Activated naive CD8-positive, alpha-beta T cell treated with anti-CD3 and anti-CD28 coated beads, Interleukin-2, amount 50 U/mL, for 16 hours (primary cell): ENCODE measurements at places on chromosomes 7 and 10.

DNA sequence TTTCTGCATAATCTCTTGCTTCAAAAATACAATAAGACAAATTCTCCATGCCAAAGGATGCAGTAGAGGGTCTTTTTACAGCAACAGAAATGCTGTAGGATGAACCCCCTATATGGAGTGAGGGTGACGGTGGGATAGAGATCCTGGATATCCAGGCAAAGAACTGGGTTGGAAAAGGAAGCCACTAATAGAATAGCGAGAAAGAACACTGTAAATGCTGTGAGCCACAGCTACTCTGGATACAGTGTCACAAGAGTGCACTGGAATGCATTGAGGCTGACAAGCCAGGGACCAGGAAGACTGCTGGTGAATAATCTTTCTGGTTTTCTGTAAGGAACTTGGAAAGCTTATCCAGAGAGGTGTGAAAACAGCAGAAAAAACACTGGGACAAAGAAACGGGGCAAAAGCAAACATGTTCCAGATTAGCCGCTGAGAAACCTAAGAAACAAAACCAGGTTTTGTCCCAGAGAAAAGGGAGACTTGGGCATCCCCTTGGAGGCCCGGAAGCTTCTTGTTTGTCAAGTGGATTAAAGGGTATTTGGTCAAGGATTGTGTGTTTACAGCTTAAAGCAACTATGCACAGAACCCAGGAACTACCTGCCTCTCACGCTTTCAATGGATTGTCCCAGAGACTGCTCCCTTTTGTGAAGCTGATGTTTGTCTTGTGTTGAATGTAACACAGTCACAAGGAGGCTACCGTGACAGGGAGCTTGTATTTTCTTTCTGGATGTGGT, 6.2 kb upstream of the MSMB start:
- DNase-seq = no peak

DNA sequence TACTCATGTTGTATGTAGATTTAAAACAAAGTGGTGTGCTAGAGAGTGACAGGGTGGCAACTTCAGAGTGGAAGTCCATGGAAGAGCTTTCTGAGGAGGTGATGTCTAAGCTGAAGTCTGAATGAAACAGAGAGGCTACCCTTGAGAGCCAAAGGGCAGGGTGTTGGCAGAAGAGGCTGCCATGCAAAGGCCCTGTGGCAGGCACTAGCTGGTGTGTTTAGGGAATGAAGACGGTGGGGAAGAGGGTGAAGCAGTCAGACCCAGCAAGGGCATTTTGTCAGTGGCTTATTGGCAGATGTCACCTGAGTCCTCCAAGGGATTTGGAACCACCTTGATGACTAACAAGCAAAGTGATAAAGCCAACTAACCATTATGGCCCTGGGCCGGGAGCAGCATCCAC, 3.7 kb upstream of the CAMK2B start:
- no peak for DNase-seq

DNA sequence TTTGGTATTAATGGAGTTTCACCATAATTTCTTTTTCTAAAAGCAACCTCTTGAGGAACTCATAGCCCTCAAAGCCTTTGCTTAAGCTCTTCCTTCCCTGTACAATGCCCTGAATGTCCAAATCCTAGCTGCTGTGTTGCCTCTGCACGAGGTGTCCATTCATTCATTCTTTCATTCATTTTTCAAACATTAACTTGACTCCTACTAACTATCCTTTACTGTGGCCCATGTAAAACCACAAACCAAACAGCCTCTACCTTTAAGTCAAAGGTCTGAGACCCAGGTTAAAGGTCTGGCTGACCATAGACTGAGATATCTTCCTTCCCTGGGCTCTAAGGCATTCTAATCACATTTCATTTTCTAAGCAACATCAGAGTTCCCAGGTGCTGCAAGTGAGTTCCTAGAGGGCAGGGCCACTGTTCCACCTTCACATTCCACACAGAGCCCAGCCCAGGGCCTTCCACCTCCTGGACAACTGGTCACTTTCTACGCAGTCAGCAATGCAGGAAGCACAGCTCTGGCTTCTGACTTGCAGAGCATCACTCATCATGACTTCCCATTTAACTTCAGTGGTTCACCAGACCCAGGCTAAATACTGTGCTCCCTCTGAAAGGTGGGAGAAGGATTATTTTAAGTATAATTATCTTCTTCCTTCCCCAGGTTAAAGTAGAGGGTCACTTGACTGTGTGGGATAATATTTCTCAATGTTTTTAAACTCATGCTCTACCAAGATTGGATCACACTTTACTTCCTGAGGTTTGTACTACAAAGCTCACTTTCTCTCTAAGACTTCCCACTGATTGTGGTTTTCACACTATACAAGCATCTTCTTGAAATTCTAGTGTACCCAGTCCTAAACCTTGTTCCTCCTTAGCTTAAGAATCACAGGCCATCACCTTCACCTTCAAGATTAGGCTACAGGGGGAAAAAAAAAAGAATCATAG, 19.1 kb downstream of the ATXN7L1 start:
- DNase-seq = no peak

DNA sequence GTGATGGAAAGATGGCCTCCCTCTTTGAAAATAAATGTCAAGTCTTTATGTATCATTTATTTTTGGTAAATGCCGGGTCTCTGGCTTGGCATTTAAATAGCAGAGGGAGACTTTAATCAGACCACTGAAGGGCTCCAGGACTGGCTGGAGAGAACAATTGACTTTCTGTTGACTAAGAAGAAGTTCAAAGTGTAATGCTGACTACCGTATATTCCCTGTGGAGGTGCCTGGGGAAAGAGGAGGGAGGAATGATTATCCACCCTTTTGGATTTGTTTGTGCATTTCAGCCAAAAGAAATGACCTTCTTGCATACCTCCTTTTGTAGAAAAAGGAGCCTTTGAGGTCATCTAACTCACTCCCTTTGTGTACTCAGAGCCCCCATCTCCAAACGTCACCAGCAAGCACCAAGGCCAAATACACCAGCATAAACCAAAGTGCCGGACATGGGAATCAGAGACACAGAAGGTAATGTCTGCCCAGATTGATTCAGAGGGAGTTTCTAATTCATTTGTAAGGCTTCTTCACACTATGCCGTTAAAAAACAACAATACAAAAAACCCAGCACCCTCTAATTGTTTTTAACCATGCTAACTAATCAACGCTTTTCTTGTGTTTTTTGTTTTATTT, 75.2 kb downstream of the PRLHR start:
- DNase-seq = no peak

- DNase-seq = no peak
Measured at GRCh38 chr7:107799647-107800264, 3.3 kb downstream of the SLC26A3 start.

DNA sequence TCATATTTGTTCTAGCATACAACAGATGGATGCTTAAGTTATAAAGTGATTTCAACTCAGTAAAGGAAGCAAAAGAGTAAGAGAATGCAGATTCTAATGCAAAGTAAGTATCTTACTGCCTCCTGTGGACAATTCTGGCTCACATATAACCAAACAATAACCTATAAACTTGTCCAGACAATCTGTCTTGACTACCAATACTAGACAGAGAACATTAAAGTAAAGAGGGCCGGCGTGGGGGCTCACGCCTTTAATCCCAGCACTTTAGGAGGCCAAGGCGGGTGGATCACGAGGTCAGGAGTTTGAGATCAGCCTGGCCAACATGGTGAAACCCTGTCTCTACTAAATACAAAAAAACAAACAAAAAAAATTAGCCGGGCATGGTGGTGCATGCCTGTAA, 329.3 kb downstream of the CACNA2D1 start:
- DNase-seq = no peak

- no peak for DNase-seq
Measured at GRCh38 chr10:49527061-49527460, 11.9 kb downstream of the ERCC6 start.

DNA sequence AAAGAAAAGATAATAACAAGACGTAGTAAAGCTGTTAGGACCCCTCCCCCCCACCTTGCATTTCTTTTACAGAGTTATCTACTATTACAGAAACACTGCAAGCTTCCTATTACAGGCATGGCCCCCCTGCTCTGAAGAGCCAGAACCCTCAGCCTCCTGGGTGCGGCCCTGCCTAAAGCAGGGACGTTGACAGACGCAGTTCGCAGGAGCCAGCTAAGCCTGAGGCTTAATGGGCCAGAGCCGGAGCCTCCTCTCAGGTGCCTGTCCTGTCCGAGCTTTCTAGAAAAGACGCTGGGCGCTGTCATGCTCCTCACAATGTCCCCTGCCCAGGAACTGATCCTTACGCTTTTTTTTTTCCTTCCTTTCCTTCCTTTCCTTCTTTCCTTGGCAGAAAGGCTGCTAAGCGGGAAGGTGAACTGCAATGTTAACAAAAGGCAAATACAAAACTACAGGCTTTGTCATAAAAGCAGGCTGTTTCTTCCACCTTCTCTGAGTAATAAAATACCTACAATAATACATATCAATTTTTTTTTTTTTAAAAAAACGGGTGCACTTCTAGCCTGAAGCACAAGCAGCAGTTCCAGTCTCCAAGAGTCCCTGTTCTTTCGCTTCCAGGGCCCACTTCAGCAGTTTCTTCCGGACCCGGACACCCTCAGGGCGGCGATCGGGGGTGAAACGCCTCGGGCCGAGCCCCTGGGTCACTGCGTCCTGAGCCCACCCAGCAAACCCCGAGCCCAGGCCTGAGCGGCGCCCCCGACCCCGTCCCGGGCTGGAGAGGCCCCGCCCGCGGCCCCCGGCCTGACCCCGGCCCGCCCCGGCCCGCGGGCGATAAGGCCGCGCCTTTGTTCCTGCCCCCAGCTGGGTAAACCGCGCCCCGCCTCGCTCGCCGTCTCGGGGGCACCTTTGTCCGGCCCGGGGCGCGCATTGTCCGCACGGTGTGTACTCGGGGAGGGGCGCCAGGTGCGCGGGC, 11.2 kb downstream of the MNX1 start:
- no peak for DNase-seq

- DNase-seq = no peak
Measured at GRCh38 chr10:16481052-16481728, 40.5 kb downstream of the C1QL3 start.

GRCh38 chr10:59877191-59877671, 29.1 kb downstream of the CCDC6 start:
- no peak for DNase-seq

GRCh38 chr7:101240226-101241014, 2.8 kb upstream of the CLDN15 start:
- no peak for DNase-seq

DNA sequence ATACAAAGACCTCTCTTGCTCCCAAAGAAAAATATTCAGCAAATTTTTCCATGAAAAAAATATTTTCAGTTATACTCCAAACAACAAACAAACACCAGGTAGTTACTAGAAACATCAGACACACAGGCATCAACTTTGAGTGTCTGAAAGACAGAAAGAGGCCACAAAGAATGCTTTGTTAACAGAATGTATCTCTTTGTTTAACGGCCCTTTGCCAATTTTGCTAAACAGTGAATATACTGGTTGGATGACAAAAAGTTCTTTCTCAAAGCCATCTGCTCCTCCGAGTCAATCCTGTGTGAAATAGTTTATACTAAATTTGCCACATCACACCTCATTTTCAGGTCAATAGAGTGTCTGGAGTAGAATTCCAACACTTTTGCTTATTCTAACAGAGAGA, 216.7 kb upstream of the PHF14 start:
- no peak for DNase-seq

DNA sequence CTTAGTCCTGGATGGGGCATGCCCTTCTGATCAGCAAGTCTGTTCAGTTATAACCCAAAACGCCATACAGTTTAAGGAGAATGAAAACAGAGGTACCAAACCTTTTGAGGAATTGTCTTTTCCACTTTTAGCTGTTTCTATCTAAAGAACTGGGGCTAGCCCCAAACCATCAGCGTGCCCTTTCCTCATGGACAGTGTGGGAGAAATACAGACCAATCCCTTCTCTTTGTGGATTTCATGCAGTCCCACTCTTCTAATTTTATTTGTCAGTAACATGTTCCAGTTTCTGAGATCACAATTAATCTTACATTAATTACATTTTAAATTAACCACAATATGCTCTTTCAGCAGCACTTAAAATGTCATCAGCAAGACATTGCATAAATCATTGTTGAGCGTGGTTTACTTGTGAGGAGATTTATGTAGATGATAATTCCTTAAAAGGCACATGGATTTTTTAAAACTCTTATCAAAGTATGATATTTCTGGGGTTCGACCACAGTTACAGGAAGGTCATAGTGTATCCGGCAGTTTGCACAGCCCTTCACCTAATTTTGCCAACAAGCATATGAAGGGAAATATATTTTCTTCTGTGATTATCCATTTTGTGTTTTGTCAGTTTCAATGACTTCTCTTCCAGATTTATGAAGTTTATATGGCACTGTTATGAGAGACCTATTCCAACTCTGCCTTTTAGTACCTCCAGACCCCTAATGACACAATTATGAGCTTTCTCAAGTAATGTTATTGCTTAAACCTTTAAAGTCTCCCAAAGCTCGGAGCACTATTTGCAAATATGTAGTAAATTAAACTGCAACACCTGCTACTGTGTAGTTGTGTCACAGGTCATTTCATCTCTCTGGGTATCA, 868.4 kb upstream of the C7orf33 start:
- DNase-seq = no peak

GRCh38 chr10:18278181-18278580, 138.0 kb downstream of the CACNB2 start:
- DNase-seq = no peak

GRCh38 chr7:24939416-24939815, 40.6 kb downstream of the OSBPL3 start:
- no peak for DNase-seq

DNA sequence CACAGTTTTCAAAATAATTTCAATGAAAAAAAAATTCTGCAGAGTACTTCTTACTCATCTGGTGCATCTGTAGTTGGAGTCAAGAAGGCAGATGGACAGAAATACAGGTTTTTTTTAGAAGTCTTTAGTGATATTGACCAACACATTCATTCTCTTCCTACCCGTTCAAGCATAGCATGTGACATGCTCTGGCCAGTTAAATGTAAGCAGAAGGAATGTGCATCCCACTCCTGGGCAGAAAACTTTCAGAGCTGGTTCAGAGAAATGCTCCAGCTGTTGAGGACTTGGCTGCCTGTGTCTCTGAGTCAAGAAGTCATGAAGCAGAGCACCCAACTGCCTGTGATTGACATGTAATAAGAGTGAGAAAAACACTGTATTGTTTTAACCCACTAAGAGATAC, 665.3 kb upstream of the IGFBP3 start:
- DNase-seq = no peak

GRCh38 chr7:87047-87446, 105.3 kb upstream of the FAM20C start:
- no peak for DNase-seq

- DNase-seq = no peak
Measured at GRCh38 chr10:86647773-86648703, 6.3 kb upstream of the OPN4 start.

GRCh38 chr10:71212318-71213126, at the start of gene UNC5B:
UNC5B (plus strand) TSS chr10:71212570; CDS start chr10:71212986, 416 bp downstream.
- DNase-seq = peak; percentile 40

DNA sequence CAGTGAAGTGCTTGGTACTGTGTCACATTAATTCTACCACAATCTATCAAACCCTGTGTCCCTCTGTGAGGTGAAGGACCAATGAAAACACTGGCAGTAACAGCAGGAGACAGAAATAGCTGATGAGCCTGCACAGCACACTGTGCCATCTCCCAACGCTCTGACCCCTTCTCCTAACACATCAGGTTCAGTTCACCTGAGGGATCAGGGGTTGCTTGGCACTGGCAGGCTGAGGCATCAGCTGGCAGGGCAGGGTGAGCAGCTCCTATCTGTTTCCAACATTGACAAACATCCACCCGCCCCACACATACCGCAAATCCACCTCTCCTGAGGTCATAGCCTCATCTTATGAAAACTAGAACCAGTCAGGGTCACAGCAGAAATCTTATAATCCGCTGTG, 120.9 kb downstream of the ICA1 start:
- no peak for DNase-seq

- DNase-seq = no peak
Measured at GRCh38 chr7:99576251-99576650, 17.8 kb downstream of the ZNF655 start.

GRCh38 chr7:48351900-48352299, 180.6 kb downstream of the ABCA13 start:
- no peak for DNase-seq
